ENCODE measurements at places on chromosomes 2 and 18.
A peak's percentile ranks its signal among the peaks of the same experiment; 100 is the strongest.

DNA sequence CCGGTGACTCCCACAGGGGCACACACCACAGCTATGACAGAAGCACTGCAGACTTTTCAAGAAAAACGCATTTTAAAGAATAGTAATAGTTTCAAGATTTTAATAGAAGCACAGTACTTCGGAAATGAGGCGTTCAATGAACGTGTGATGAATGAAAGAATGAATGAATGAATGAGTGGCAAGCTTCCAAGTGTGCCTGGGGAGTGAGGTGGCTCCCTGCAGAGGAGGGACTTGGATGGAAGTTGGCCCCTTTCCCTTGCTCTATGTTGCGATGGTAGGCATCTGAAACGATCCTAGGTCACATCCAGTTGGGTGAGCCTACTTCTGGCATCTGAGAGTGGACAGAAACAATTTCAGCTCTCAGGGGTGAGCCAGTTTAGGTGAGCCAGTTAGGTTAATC lies 65.6 kb downstream of the NCKAP5 start:
- no peak for DNase-seq

GRCh38 chr2:48812416-48812815 lies 56.9 kb upstream of the LHCGR start:
- DNase-seq: no peak

- no peak for DNase-seq
Observed at GRCh38 chr2:28088970-28089369, 198.4 kb downstream of the BABAM2 start.

DNA sequence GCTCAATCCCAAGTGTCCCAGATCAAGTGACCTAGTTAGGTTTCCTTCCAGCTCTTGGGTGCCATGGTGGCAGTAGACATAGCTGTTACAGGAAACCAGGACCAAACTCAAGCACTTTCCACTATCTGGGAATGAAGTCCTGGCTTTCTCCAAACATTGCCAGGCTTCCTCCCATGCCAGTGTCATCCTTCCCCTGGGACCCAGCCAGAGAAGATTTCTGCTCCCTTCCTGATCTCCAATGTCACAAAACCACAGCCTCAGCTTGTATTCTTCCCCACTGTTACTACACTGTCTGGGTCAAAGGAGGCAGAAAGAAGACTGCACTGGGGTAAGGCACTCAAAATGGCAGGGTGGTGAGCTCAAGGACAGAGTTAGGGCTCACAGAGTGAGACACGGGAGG lies 347.1 kb downstream of the TNS1 start:
- no peak for DNase-seq

DNA sequence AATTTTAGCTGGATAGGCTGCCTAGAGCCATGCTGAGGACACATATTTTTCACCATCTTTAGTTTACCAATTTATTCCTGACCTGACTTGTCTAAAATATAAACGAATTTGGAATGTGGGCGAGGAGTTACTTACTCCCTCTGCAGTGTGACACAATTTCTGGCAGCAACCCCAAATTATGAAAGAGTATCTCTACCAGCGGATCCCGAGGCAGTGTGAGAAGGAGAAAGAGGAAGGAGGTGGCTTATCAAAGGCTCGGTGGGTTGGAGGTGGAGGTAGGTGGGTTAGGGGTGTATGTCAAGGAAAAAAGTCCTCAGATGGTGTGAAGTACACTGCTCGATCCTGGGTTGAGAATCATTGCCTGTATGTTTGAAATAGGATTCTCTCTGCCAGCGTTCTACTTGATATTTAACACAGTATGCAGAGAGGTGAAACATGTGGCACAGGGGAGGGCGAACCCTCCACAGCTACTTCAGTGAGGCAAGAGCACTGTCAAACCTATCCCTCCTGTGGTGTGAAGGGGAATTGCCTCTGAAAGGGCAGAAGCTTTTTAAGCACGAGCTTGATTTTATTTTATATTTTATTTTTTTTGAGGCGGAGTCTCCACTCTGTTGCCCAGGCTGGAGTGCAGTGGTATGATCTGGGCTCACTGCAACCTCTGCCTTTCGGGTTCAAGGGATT lies 76.0 kb downstream of the RFTN2 start:
- DNase-seq: peak; percentile 6

DNA sequence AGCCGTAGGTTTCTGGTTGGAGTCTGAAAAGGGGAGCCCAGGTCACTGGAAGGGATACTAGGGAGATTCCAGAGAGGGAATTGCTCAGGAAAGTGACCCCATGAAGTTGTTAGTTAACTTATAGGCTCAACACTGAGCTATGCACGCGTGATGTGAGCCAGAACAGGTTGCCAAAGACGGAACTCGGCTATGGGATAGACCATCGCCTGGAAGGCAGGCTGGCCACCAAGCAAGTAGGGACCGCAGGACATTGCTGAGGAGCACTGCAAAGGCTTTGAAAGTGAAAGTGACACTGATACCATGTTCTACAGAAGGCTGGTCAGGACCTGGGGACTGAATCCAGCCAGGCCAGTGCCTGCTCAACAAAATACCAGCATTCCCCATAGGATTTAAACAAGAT lies 7.3 kb downstream of the FARP2 start:
- no peak for DNase-seq

DNA sequence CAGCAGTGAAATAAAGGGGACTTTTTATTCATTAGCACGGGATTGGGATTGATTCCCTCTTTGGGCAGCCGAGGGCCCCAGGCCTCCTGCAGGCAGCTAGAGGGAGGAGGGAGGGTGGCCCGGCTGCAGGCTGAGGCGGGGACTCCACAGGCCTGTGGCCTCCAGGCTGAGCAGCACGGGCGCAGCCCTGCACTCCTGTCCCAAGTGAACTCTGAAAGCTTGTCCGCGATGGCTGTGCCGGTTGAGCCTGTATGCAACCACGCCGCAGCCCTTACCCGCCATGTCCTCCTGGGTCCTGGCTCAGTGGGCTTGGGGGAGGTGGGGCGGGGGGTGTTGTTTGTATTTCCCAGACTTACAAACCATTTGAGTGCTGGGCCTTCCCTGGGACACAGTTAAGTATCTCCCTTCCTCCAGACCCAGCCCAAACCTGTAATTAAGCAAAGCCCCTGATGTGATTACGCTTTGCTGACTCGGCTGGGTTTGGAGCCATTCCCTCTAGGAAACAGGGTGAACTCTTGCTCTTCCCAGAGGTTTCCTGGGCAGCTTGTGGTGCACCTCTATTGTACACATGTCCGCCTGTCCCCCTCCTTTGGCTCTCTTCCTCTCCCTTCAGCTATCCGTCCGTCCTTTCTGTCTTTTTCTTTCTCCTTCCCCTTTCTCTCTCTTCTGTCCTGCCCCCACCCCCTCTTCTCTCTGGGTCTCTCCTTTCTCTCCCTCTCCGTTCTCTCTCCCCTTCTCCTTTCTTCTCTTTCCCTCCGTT lies 5.3 kb downstream of the GLI2 start:
- no peak for DNase-seq

DNA sequence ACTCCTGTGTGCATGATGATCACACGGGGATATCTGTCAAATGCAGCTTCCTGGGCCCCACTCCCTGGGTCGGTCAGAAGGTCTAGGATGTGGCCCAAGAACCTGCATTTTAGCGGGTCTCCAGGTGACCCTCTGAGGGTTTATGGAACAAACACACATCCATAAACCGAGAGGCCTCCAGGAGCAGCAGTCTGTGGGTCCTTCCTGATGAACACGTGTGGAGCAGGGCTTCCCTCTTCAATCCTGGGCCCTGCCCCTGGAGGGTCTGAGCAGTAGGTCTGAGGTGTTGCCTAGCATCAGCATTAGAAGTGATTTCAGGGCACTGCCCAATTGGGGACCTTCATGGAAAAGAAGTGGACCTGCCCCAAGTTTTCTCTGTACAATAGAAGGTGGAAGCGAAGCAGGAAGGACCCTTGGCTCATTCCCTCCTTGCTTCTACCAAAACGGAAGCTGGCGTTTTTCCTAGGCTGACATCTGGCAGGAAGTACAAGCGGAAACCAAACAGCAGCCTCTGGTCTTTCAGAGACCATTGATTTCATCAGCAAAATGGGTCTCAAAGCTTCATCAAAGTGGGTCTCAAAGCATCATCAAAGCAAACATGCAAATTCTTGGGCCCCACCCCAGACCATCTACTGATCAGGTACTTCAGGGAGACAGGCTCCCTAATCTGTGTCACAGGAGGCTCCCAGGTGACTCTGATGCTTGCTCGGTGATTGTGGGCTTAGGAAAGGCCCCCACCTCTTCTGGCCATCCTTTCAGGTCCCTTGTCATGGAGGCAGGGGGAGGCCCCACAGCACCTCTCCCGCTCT lies 30.7 kb downstream of the INO80C start:
- DNase-seq: no peak

- no peak for DNase-seq
Observed at GRCh38 chr2:148875387-148876051, 492 bp downstream of the KIF5C start.

DNA sequence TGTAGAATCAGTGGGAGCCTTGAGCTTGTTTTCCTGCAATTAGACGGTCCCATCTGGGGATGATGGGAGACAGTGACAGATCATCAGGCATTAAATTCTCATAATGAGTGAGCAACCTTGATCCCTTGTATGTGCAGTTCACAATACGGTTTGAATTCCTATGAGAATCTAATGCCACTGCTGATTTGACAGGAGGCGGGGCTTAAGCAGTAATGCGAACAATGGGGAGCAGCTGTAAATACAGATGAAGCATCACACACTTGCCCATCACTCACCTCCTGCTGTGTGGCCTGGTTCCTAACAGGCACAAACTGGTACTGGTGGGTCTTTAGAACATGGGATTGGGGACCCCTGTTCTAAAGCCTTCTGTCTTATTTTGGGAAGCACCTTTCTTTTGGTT lies 17.9 kb upstream of the NYAP2 start:
- no peak for DNase-seq

GRCh38 chr2:186984966-186985365 lies 136.0 kb upstream of the ZSWIM2 start:
- no peak for DNase-seq

GRCh38 chr2:226429476-226429875 lies 370.1 kb downstream of the IRS1 start:
- DNase-seq: no peak

DNA sequence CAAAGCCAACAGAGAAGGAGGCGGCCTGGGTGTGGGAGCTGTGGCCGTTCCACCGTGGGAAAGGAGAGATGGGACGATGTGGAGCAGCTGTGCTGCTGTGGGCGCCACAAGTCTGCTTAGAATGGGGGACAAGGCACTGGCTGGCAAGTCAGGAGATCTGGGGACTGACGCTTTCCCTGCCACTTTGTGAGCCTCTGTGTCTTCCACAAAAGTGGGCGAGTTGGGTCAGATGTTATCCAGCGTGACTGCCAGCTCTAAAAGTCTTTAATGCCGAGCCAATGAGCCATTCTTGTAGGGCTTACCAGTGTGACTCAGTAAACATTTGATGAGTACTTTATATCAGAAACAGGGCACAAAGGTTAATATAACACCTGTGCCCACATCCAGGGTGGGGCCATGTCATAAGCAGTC lies 113.6 kb upstream of the MGAT5 start:
- DNase-seq: no peak

- DNase-seq: no peak
Observed at GRCh38 chr18:73043211-73043610, 175.4 kb upstream of the NETO1 start.

- no peak for DNase-seq
Observed at GRCh38 chr18:63311118-63312018, 8.2 kb downstream of the BCL2 start.

DNA sequence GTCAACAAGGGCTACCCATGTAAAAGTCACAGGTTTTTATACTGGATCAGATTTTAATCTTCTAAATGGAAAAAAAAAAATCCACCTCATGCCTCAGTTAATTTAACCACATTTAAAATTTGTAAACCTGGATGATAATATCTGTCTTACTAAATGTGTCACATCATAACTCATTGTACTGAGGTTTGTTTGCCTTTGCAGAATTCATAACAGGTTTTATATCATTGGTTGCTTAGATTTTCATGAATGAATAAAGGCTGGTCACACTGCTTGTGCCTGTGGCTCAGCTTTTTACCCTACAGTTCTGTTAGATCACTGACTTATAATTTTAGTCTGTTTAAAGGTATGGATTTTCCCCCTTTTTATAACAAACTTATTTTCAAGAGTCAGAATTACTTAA lies 48.9 kb downstream of the PSMD14 start:
- DNase-seq: no peak

GRCh38 chr2:29425866-29426265 lies 310.7 kb downstream of the CLIP4 start:
- no peak for DNase-seq

- DNase-seq: no peak
Observed at GRCh38 chr18:68417826-68418225, 297.1 kb downstream of the TMX3 start.

- DNase-seq: peak; percentile 29
Observed at GRCh38 chr2:126658905-126659561, 3.1 kb downstream of the GYPC start.

DNA sequence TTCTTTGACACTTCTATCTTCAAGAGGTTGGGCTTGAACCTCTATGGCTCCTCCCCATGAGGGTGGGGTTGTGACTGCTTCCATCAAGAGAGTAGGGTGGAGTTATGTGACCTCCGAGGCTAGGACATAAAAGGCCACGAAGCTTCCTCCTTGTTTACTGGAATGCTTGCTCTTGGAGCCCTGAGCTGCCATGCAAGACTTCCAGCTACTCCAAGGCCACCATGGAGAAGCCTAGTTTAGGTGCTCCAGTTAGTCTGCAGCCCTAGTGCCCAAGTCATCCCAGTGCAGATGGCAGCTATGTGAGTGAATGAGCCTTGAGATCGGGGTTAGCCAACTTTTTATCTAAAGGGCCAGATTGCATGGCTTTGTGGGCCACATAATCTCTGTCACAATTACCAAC lies 2.4 kb upstream of the MERTK start:
- DNase-seq: no peak
